Activated CD4-positive, alpha-beta memory T cell treated with anti-CD3 and anti-CD28 coated beads for 36 hours (primary cell): ENCODE measurements at places on chromosomes 16 and 17.

DNA sequence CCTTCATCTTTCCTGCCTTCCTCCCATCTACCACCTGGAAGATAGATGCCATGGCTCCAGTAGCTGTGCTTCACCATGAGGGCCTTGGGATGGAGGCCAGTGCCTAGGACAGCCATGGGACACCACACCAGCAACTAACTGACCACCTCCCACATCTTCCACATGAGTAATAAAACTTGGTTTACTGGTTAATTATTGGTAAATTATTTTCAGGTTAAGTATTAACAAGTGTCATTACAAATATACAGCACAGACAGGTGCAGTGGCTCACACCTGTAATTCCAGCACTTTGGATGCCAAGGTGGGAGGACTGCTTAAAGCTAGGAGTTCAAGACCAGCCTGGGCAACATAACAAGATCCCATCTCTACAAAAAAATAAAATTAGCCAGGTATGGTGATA, 14.0 kb downstream of the CDIP1 start:
- no peak for DNase-seq

DNA sequence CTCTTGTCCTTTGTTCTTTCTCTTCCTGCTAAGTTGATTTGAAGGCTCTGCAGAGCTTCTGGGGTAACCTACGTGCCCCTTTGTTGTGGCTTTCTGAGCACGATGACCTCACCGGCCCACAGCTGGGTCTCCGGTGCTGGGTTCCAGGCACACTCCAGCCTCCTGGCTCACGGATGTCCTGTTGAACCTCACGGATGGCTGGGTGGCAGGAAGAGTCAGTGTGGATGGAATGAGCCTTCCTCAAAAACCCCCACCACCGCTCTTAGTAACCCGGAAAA, 116.0 kb downstream of the SOCS1 start:
- DNase-seq, result peak; percentile 70

- peak; percentile 18 for DNase-seq
These were observed 47.7 kb downstream of the TUBD1 start for GRCh38 chr17:59844884-59845594.

DNA sequence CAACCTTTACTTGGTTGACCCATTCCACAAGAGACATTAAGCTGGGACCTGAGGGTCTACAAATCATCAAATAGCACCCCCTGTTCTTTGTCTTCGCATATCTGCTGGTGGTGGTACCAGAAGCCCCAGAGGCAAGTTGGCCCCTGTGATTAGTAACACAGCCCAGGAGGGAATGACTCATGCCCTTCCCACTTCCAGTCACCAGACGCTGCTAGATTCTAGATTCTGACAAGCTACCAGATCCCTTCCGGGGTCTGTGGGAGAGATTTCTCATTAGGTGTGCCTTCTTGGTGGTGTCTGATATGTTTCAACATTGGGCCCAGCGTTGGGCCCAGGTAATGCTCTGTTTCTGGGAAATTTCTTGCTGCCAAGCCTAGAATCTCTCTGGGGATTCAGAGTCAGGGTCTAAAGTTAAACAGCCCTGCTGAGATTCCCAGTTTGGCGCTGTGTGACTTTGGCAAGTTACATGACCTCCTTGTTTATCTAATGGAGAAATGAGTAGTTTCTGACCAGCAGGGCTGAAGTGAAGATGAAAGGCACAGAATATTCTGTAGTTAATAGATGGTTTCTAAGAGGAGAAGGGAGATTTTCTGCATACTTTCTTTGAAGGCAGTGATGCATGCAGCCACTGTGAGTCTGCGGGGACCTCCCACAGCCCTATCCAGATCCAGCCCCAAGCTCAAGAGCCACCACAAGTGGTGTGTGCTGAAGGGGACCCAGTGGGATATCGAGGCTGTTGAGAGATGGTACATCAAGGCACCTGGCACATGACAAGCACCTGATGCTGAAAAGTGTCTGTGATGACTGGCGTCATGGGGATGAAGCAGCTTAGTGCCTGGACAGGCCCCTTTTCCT, 3.9 kb downstream of the TRPV2 start:
- peak; percentile 89 for DNase-seq

DNA sequence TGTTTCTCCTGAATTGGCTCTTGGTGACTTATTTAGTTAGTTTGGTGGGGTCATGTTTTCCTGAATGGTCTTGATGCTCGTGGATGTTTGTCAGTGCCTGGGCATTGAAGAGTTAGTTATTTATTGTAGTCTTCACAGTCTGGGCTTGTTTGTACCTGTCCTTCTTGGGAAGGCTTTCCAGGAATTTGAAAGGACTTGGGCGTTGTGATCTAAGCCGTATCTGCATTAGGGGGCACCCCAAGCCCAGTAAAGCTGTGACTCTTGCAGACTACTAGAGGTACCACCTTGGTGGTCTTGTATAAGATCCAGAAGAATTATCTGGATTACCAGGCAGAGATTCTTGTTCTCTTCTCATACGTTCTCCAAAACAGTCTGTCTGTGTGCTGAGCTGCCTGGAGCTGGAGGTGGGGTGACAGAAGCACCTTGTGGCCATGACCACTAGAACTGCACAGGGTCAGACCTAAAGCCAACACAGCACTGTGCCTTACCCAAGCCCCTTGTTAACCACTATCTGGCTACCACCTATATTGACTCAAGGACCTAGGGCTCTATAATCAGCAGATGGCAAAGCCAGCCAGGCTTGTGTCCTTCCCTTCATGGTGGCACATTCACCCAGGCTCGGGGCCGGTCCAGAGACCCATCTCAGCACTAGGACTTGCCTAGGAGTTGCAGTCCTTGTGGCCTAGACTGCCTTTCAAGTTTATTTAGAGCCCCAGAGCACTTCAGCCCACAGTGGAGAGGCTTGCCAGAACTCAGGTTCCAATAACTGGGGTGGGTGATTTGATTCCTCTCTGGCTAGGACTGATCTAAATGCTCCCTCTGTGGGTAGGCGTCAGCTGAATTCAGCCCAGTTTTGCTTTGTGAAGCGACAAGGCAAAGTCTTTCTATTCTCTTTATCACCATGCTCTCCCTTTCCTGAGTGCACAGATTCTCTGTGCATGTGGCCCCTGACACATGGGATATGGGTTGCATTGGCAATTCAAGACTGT, 11.0 kb downstream of the RNF135 start:
- peak; percentile 16 for DNase-seq

DNA sequence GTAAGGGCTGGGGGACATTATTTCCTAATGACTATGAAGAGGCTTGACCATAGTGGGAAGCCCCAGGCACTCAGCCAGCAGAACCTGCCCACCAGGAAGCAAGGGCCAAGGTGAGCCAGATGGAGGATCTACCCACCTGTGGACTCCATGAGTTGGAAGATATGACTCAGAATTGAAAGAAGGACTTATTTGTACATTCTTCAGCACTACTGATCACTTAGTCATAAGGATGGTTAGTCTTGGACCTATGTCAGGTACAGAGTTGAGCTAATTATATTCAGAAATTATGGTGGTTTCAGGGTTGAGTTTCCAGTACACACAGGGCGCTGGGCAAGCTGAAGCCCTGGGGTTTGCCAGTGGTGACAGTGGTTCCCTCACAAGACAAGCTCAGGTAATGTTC, 24.0 kb upstream of the GRIN2A start:
- no peak for DNase-seq

- DNase-seq, result no peak
These were observed 530 bp upstream of the ZDHHC7 start for GRCh38 chr16:85011846-85012284.

- peak; percentile 67 for DNase-seq
These were observed 792 bp downstream of the PPP1R9B start for GRCh38 chr17:50149417-50150353.

DNA sequence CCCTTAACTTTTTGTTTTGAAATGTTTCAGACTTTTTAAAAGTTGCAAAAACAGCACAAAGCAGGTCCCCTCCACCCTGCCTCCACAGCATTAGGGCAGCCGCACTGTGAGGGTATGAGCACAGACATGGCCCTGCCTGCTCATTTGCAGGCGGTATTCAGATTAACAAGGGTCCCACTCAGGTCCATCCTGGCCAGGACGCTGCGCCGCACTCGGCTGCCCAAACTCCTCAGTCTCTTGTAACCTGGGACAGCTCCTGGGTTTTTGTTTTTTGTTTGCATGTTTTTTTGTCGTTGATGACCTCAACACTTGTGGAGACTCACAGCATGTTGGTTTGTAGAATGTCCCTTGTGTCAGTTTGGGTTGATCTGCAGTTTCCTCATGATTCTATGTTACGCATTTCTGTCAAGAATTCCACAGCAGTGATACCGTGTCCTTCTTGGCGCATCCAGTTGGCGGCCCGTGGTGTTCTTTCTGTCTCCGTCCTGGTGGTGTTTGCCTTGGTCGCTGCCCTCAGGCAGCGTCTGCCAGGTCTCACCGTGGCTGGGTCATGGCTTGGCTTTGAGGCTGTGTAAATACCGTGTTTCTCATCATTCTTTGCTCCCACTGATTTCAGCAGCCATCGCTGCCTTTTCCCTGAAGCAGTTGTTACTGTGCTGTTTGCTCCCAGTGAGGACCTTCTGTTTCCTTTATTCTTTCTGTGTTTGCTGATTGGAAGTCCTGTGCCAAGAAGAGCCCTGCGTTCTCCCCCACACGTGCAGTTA, 18.5 kb downstream of the CRAMP1 start:
- DNase-seq, result no peak

DNA sequence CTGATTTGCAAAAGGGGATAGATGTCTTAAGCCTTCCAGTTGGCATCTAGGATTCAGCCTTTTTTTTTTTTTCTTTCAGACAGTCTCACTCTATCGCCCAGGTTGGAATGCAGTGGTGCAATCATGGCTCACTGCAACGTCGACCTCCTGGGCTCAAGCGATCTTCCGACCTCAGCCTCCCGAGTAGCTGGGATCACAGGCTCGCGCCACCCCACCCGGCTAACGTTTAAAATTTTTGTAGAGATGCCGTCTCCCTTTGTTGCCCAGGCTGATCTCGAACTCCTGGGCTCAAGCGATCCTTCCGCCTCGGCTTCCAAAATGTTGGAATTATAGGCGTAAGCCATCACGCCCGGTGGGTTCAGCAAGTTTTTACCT, 571 bp upstream of the CCP110 start:
- DNase-seq, result no peak

- peak; percentile 20 for DNase-seq
These were observed 32.1 kb downstream of the CDRT15 start for GRCh38 chr17:14204546-14204945.

DNA sequence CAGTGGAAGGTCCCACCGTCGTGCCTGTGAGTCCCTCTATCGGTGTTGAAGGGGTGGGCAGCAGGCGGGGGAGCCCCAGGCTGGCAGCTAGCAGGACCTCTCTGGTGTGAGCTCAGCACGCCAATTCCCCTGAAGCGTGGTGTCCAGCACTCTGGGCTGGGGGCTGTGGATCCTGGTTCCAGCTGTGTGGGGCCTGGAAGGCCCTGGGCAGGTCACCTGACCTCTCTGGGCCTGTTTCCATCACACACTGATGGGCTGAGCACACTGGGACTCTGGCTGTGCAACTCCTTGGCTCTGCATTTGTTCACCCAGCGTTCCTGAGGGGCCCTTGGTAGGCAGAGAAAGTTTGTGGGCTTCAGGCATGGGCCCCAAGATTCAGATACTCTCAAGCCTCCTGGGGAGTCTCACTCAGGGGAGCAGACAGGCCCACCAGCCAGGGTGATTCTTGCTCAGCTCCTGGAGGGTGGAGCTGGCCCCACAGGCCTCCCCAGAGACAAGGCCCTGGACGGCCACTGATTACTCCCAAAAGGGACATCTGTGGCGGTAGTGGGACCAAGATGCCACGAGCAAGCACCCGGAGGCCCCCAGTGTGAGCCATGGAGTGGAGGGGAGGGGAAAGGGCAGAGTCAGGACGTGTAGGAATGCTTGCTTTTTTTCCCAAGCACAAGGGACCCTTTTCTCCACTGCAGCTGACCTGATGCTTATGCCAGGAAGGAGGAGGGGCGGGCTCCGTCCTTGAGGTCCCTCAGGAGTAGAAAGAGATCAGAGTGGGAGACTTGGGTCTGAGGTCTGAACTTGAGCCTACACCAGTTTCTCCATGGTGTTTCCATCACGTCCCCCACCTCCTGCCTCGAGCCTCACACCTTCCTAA, 8.5 kb downstream of the SCGB1C2 start:
- DNase-seq, result peak; percentile 3

DNA sequence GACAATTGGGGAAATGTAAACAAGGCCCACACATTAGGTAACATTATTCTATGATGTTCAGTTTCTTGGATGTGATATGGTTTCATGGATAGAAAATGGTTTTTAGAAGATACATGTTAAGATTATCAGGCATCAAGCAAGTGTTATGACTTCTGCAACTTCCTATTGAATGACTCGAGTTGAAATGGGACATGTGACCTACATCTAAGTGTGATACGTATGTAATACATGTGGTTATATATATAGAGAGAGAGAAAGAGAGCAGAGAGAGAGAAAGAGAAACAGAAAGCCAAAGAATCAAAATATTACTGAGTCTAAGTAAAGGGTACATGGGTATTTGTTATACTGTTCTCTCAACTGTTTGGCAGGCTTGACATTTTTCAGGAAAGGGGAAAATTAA, 1.7 kb downstream of the TMEM170A start:
- no peak for DNase-seq

DNA sequence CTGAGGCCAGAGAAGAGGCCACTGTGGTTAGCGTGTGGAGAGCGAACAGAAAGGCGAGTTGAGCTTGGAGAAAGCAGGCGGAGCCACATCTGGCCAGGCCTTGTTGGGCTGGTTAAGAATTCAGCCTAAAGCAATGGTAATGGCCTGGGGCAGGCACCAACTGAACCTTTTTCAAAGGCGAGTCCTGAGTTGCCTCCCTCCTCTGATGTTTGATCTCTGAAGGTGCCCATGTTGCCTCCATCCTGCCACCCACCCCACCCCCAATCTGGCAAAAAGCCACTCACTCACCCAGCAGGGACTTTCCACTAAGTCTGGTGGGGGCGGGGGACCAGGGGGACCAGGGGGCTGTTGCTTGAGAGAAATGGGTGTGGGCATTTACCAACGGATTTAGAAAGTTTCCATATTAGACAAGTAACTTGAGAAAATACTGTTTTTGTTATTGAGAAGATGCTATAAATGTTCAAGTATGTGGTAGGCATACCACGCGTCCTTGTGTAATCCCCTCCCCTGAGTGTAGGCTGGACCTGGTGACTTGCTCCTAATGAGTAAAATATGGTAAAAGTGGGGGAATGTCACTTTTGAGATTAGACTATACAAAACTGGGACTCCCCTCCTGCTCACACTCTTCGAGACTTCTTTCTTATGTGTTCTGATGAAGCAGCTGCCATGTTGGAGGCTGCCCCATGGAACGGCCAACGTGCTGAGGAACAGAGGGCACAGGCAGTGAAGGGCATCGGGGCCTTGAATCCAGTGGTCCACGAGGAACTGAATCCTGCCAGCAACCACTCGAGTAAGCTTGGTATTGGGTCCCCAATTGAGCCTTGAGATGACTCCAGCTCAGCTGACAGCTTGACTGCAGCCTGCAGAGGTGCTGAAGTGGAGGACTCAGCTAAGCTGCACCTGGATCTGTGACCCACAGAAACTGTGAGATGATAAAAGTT, 29.9 kb upstream of the TNS4 start:
- DNase-seq, result peak; percentile 94

DNA sequence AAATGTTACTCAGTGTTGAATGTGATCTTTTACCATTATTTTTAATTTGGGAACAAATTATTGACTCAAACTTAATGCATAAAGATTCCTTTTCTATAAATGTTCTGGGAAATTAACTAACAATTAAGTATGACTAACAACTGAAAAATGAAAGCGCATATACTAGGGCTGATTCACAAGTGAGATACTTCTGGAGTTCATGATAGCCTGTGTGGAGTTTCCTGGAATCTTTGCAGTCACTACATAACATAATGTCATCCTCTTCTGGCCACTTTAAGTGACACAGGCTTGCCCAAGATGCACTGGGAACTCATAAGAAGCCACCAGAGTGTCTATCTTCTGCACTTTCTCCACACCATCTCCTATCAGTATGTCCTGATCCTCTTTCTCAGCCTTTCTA, 450.3 kb upstream of the CDH11 start:
- no peak for DNase-seq

GRCh38 chr16:17557949-17558348, 87.2 kb upstream of the XYLT1 start:
- DNase-seq, result no peak
